ENCODE measurements at places on chromosomes 3 and 15.

DNA sequence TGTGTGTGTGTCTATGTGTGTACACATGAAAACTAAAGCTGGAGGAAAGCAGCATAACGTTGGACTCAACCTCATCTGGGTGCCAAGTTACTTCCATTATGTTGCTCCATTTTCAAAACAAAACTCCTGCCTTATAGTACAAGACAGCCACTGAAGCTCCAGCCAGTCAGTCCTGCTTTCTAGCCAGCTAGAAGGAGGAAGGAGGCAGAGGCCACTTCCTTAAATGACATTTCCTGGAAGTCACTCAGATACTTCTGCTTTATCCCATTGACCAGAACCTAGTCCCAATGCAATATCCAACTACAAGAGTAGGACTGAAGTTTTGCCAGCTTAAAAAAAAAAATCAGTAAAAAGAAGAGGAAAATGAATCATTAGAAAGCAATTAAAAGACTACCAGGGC is 31.7 kb downstream of the CADPS start:
- DNase-seq = no peak

DNA sequence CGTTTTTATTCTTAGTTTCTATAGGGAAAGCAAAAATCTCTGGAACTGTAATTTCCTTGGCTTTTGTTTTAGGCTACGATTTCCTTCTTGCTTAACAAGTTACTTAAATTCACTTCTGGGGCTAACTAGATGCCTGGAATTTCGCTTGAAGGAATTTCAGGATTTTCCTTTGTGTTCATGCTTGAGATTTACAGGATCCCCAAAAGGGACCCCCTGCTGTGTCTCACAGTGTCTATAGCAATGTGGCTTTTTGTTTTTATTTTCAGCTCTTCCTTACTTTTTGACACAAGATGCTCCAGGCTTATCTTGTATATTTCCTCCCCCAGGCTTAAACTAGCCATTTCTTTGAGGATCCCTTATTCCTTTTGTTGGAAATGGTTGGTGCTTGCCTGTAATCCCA is 95.5 kb upstream of the DPPA4 start:
- no peak for DNase-seq

- no peak for DNase-seq
These were observed 35.6 kb upstream of the RAB11A start for GRCh38 chr15:65833501-65834205.

DNA sequence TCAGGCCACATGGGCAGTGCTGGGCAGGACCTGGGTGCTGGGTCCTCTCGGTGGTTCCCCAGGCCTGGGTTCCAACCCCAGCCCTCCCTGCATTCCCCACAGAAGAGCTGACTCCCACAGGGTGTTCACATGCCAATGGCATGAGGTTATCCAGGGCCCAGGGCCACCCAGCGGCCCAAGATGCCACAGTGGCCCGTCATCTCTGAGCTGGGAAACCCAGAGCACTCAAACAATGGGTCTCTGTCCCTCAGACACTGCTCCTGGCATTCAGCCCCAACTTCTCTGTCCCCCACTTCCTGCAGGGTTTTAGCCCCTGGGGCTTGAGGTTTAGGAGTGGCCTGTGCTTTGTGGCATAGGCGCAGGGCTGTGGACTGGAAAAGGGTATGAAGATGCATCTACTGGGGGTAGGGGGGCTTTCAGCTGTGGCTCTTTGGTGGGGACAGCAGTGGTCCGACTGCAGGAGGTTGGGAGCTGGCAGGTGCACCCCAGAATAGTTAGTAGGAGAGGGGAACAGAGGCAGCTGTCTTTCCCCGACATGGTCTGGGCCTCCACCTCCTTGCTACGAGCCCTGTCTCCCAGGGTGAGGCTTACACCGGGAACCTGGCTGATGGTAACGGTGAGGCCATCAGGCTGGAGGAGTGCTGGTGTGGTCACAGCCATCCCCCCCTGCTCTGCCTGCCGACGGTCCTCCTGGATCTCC is 1.7 kb downstream of the CCDC9B start:
- no peak for DNase-seq

DNA sequence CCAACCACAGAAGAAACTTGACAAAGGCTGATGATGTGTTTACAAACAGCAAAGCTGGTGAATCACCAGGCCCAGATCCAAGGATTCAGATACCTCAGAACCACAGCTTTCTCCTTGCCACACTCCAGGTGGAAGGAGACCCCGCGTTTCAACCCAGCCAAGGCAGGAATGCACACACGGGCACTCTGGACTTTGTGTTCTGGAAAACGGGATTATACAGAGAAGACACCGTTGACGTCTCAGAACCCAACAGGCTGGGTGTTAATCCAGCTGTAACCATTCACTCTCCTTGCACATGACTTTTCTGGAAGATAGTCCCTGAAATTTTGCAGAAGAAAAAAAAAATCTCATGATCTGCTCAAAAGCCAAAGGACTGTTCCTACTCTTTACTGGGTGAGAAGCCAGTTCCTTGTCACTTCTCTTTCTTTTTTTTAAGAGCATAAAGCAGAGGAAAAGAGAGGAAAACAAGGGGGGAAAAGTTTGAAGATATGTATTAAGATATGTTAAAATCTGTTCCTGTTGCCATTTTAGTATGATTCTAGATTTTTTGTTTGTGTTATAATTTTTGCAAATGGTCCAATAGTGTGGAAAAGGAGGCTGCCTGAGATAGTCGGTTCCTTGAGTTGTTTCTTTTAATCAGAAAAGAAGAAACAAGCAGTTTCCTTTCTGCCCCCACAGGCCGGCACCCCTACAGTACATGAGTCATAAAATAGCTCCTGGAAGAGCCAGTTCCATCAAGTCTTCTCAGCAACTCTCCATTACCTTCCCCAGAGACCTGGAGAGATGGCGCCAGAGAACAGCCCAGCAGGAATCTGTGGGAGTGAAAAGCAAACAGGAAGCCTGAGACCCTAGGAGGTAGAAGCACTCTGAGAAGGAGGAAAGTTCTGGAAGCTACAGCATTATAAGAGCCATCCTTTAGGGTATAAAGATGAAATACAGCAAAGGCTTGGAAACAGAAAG is 73.1 kb downstream of the RORA start:
- DNase-seq = no peak

DNA sequence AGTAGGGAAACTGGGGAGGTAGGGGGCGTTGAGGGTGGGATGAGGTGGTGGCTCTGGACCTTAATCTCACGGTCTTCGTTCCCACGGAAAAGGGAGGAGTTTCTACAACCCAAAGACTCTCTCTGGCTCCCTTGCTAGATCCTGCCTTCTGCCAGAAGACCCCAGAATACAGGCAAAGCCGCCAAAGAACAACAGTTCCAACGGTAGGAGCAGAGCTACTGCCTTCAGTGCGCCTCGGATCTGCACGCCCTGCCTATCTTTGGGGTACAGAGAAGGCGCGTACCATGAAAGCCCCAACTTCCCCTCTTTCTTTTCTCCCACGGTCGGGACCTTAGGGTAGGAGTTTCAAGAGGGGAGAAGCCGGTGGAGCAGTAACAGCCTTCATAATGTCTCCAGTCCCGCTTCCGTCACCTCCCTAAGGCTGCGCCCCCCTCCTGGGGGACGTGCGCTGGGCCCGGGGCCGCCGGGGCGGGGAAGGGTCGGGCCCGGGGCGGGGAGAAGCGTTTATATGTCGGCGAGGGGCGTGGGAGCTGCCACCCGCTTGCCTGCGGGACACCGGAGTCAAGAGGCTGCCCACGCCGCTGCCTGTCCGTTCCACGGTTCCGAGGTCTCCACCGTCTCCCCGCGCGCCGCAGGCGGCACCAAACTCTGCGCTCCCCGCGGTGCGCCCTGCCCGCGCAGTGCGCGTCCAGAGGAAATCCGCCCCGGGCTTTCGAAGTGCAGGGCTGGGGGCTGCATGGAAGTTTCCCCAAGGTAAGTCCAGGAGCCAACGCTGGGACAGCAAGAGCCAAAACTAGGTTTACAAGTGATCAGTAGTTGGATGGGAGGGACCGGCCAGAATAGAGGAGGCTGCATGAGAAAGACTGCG is at the start of gene COL6A6:
Gene COL6A6 (plus strand): TSS at position 533 of the 868 bp plus-strand sequence. CDS start 43,188 bp downstream, outside the sequence.
- no peak for DNase-seq

- no peak for DNase-seq
These were observed 204.9 kb downstream of the KLHL25 start for GRCh38 chr15:85589851-85590250.

GRCh38 chr3:195508185-195508584 is 34.9 kb downstream of the PPP1R2 start:
- DNase-seq = no peak

DNA sequence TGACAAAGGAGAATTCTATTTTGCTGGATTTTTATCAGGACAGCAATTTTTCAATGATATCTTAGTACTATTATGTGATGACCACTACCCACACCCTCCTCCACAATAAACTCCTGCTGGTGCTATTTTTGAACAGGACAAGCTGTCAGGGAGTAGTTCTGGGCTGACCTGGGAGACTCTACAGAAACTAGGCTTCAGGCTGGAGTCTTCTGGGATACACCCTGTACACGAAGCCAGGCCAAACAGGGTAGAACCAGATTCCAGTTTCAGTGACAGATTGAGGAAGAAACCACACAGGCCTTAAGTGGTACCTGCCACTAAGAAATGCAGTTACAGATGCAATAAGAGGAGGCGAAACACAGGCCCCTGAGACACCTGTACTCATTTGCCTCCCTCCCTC is 12.8 kb downstream of the NMNAT3 start:
- no peak for DNase-seq

DNA sequence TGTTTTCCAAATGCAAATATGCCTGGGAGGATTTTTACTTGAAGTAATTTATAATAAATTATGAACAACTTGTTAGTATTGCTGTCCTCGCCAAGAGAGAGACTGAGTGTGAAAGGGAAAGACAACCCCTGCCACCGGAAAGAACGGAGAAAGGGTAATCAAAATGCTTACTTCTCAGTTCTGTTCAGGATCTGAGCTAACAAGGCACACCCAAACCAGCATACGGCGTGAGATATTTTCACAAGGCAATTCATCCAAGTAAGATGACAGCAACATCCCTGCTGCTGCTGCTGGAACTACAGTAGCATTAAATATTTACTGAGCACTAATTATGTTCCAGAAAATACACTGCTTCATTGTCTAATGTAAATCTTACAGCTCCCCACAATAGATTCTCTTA is 96.1 kb downstream of the KBTBD8 start:
- no peak for DNase-seq

Measured in esophagus squamous epithelium (tissue), 5 donors.